ENCODE measurements at places on chromosomes 12 and 14. TPM values are rescaled to one million over a fixed set of nuclear protein-coding genes. Genes with fewer than 3 reads are reported as not detected.

The CEBPE gene
- total RNA-seq: not detected

The TMEM119 gene
- 61.6 TPM for total RNA-seq

The OVCH1 gene
- under 0.01 TPM for total RNA-seq

The LRRC10 gene
- total RNA-seq: not detected

The APOF gene
- total RNA-seq: not detected

The KLRB1 gene
- total RNA-seq: not detected

The BATF gene
- not detected for total RNA-seq

The SOS2 gene
- total RNA-seq: 20.4 TPM

The RHOJ gene
- total RNA-seq: 0.22 TPM

The SLC25A21 gene
- 2.9 TPM for total RNA-seq

The CINP gene
- total RNA-seq: 44.1 TPM

The ARHGDIB gene
- 3.9 TPM for total RNA-seq

The KRT74 gene
- total RNA-seq: not detected

The FAM222A gene
- total RNA-seq: 0.37 TPM

The WSCD2 gene
- not detected for total RNA-seq

The CDCA4 gene
- total RNA-seq: 16.1 TPM

The GLS2 gene
- 0.22 TPM for total RNA-seq

The ADGRD1 gene
- 0.11 TPM for total RNA-seq

The ASCL1 gene
- total RNA-seq: not detected

The ASIC1 gene
- total RNA-seq: 0.66 TPM

Measured in uterine smooth muscle cell (primary cell).